ENCODE measurements at places on chromosomes 3 and 15.

- no peak for DNase-seq
These were observed 32.2 kb upstream of the FMN1 start for GRCh38 chr15:33226559-33227181.

DNA sequence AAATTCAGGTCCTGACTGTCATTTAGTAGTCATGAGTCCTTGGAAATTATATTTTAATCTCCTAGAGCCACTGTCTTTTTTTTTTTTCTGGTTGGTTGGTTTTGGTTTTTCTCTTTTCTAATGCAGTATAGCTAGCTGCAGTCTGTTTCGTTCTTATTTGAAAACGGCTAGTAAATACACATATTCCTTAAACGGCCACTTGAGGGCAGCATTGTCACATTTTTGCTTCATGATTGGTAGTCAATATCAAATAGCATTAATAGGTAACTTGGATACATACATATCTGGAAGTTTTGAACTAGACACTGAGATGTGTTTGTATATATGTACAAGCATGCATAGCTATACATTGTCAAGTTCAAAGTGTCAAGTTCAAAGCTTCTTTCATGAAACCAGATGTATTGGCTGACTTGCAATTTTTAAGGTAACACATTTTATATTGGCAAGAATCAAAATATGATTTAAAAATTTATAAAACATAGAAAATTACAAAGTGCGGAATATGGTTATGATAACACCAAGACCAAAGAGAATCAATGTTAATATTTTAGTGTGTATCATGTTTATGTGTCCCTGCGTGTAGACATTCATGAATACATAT is 22.5 kb downstream of the GABRA5 start:
- DNase-seq = peak; percentile 27

- DNase-seq = no peak
These were observed 26.5 kb downstream of the FRMD4B start for GRCh38 chr3:69359339-69359893.

- DNase-seq = peak; percentile 94
These were observed 62.2 kb downstream of the ABTB1 start for GRCh38 chr3:127734754-127735473.

- DNase-seq = no peak
These were observed 41.5 kb downstream of the NLGN1 start for GRCh38 chr3:173439004-173439403.

GRCh38 chr3:184583578-184584451 is 22.2 kb downstream of the EPHB3 start:
- DNase-seq = no peak

GRCh38 chr3:53140847-53141845 is 10.9 kb upstream of the RFT1 start:
- no peak for DNase-seq

- no peak for DNase-seq
These were observed 734.2 kb upstream of the ALCAM start for GRCh38 chr3:104632521-104632920.

GRCh38 chr15:32972686-32973085 is 221.8 kb downstream of the FMN1 start:
- DNase-seq = no peak

DNA sequence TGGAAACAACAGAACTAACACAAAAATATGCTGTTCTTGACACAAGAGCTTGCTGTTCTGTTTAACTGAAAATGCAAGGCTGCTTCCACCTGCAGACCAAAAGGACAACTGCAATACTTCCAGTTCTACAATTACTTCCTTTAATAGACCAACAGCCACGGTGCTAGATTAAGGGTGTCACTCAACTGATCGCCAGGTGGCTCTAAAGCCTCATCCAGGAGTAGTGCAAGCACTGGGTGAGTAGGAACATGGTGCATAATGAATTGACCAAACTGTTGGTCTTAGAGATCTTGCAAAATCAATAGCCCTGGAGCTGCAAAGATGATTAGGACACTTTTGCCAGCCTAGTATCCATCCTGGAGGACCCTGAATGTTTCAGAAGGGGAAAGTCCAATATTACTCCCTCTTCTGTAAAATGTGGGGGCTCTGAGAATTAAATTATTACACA is 3.6 kb upstream of the CLDN16 start:
- no peak for DNase-seq

- DNase-seq = no peak
These were observed 356.2 kb downstream of the SV2B start for GRCh38 chr15:91456251-91456718.

- DNase-seq = no peak
These were observed 53.0 kb upstream of the ST3GAL6 start for GRCh38 chr3:98710067-98710659.

DNA sequence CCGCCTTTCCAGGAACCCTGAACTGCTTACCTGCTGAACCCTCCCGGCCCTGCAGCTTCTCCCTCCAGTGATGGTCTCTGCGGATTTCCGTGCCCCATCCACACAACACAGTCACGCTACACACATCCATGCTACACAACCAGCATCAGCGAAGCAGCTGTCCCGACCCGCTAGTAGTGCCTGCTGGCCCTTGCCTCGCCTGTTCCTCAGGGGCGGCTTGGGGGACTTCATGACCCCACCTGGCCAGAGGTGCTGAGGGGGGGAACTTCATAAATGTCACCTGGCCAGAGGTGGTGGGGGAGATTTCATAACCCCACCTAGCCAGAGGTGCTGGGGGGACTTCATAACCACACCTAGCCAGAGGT is 530 bp upstream of the TUBGCP5 start:
- no peak for DNase-seq

DNA sequence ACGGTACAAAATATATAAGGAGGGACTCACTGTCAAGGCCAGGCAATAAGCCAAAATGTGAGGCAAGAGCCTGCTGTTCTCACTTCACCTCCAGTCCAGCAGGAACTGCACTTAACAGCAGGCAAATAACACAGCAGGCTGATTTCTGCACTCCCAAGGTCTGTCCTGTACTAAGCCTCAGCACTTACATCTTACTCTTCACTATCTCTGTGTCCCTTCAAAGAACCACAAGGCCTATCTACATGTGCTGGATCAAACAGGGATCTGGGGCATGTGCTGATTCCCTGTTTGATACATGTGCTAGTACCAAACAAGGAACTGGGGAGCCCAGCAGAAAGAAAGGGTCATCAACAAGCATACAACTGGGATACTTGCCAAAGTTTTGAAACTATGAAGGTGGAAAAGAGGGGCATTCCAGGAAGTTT is 22.2 kb downstream of the UACA start:
- DNase-seq = peak; percentile 67

DNA sequence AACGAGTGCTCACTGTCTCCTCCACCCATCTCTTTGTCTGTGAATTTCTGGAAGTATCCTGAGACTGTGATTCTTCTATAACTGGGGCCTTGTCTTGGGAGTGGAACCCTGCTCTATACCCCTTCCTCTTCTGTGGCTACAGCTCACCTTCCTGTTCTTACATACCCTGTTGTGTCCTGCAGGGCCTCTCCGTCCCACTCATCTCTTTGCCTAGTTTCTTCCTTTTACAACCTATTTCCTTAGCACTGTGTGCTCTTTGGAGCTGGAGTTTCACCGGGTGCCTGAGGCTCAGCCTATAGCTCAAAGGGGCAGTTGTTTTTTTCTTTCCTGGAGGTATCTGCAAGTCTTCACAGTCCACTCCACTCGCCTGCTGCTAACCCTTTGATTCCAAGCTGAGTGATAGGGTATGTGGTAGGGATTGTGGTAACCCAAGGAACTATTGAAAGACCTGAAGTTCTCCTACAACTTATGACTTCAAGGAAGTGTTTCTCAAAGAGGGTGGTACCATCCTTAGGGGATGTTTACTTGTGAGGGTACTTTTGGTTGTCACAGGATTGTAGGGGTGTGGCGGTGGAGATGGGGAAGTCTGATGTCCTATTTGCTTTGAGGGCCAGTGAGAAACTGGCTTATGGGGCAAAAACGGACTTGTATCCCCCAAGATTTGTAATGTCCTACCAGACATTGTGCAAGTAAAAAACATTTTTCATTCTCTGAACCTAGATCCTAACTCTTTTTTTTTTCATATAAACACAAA is 66.6 kb upstream of the ARL8B start:
- no peak for DNase-seq

DNA sequence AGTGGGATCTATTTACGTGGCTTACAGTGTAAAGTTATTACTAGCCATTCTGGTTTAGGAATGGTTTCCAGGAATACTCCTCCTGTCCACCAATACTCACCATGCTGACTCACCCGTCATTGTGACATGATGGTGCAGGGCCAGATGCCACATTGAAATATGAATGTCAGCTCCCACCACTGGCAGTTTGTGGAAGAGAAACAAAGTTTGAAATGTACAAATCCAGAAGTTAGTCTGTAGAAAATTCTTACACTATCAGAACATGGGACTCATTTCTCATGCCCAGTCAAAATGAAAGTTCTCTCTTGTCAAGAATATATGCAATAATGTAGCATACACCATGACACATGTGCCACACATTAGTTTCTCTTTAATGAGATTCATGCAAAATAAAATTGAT is 14.4 kb upstream of the TSPAN3 start:
- no peak for DNase-seq

DNA sequence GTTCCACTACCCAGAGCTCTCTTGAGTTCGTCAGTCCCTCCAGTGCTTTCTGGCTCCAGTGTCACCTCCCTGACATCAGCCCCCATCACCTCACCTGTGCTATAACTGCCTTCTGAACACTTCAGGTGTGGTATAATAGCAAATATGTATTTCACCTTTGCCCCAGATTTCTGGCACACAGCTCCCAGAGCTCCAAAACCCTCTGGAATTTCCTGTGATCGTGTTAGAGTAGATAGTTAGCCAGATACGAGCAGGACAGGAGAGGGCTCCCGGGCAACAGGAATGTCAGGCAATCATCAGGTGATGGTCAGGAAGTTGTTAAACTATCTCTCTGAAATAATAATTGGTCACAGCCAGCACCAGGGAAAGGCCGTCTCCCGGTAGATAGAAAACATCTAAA is 22.6 kb upstream of the LIMD1 start:
- no peak for DNase-seq

DNA sequence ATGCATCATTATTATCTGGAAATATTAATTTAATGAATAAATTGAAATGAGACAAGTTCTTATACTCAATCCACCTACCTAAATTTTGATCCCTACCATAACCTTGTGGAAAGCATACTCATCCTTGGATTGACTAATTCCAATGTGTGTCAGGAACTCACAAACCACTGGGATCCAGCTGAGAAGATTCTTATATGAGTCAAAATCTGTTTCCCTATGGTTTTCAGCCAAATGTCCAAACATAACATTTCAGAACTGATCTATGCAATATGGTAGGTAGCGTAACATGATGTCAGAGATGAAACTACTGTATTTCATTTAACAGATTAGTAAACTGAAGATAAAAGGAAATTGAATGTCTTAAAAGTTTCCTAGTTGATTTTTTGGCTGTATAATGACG is 250.0 kb downstream of the PLOD2 start:
- no peak for DNase-seq

GRCh38 chr15:89215627-89216026 is 5.8 kb downstream of the RLBP1 start:
- no peak for DNase-seq

GRCh38 chr15:96410175-96411055 is 79.9 kb downstream of the NR2F2 start:
- no peak for DNase-seq

DNA sequence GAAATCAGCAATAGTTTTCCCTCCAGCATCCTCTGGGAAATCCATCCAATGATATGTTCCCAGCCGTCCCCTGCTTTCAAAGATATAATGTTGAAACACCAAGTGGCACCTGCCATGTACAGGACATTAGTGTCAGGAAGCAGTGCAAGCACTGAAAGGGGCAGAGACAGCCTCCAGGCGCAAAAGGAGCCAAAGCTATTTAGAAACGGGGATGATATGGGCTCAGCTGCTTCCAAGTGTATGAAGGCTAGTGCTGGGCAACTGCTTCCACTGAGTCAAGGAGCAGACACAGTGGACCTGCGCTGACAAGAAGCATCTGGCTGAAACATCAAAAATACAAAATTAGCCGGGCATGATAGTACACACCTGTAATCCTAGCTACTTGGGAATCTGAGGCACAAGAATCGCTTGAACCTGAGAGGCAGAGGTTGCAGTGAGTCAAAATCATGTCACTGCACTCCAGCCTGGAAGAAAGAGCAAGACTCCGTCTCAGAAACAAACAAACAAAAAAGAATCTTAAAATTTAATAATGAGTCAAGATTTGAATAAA is 119.7 kb downstream of the AQP9 start:
- no peak for DNase-seq

DNA sequence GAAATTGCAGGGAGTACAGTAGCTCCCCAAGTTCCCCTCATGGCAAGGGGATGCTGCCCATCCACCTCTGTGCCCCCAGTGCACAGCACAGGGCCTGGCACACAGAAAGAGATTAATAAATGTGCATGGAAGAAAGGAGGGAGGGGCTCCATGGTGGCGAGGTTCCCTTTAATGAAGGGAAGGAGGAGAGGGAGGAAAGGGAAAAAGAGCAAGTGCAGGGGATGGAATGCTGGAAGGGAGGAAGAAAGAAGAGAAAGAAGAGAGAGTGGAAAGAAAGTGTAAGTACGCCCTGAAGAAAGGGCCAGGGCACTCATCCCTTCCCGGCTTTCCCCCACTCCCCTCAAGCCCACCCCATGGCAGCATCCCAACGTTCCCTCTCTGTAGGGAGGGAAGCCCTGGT is 1.5 kb upstream of the VIPR1 start:
- DNase-seq = no peak

GRCh38 chr3:177144922-177145321 is 52.4 kb downstream of the TBL1XR1 start:
- DNase-seq = no peak

Data from AG09309 (cell line).